ENCODE measurements at places on chromosomes 13 and 19. TPM values are rescaled to one million over a fixed set of nuclear protein-coding genes. Genes with fewer than 3 reads are reported as not detected.

FARP1 gene
- total RNA-seq: 56.6 TPM

ZNF439 gene
- 9.1 TPM for total RNA-seq

SLC27A5 gene
- total RNA-seq: 7.2 TPM

SMIM17 gene
- total RNA-seq: 3.4 TPM

ZNF729 gene
- 10.6 TPM for total RNA-seq

EEF2 gene
- 2,474 TPM for total RNA-seq

ZNF99 gene
- 13.2 TPM for total RNA-seq

WDR88 gene
- total RNA-seq: not detected

FDX2 gene
- total RNA-seq: 18.3 TPM

IQCN gene
- total RNA-seq: 2.4 TPM

KLK13 gene
- total RNA-seq: not detected

RASGRP4 gene
- 0.96 TPM for total RNA-seq

DNA sequence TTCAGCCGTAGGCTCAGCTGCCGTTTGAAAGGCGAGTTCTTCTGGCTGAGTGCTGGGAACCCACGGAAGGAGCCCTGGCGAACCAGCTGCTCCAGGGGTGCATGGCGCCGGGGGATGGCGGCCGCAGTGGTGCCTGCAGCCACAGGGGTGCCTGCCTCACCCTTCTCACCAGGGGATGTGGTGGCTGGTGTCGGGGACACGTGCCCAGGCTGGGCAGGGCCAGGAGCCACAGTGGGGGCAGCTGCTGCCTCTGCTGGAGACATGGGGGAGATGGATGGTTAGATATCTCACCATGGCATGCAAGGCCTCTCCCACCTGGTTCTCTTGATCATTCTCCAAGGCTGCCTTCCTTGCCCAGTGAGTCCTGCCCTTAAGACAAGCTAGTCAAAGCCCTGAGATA lies 17.1 kb downstream of the NUMBL start:
- DNase-seq: no peak

DNA sequence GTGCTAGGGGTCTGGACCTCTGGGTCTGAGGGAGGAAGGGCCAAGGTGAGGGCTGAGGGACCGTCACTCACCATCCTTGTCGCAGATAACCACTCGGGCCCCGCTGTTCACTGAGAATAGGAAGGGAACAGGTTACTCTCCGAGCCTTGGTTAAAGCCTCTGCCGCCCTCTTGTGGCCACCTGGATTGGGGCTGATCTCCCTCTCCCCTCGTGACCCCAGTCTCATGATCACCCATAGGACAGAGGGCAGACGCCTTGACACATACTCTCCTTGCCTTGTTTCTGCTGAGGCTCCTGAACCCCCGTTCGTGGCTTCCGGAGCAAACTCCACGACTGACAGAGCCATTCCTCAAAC lies 580 bp downstream of the HSD17B14 start:
- DNase-seq: peak; percentile 88

DNA sequence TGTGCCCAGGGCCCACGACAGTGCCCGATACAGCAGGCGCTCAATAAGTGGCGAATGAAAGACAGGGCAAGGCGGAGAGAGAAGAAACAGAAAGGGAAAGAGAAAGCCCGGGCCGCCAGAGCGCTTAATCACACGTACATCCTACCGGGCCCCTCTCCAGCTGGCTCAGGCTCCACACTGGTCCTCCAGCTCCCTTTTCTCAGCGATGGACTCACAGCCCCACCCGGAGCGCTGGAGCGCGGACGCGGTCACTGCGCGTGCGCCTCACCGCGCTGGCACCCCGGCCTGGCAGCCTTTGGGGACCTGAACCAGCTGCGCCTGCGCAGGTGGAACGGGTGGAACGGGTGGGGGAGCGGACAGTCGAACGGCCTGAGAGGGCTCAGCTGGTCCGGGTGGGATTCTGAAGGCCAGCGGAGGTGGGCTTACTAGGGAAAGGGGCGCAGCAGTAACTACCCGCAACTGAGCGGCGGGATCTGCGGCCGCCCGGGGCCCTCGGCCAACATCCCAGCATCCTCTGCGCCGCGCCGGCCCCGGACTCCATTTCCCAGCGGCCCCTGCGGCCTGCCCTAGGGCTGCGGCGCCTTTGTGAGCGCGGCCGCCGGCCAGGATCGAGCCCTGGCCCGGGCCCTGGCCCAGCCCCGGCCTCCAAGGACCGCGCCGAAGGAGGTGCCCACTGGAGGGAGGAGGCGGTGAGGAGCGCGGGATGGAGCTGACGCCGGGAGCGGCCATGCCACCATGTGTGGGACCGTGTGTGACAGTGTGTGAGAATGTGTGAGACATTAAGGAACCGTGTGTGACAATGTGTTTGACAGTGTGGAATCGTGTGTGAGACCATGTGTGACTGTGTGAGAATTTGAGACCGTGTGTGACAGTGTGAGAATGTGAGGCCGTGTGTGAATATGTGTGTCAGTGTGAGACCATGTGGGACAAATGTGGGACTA lies at the start of gene ZNF583:
Gene ZNF583, plus strand, starts transcription at position 569 of the 941 bp plus-strand sequence. CDS start 2,783 bp downstream, outside the sequence.
- peak; percentile 99 for DNase-seq

GRCh38 chr19:43362179-43362578 lies 8.7 kb downstream of the CD177 start:
- DNase-seq: no peak

DNA sequence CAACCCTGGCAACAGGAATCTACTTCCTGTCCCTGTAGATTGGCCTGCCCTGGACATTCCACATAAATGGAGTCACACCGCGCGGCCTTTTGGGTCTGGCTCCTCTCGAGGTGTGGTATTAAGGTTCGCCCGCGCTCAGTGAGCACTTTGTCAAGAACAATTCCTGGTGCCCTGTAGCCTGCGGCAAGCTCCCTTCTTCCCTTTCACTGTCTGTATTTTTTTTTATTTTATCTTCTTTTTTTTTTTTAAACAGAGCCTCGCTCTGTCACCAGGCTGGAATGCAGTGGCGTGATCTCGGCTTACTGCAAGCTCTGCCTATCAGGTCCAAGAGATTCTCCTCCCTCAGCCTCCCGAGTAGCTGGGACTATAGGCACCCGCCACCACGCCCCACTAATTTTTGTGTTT lies 28.3 kb downstream of the PEX11G start:
- DNase-seq: no peak

- no peak for DNase-seq
These were observed 8.5 kb upstream of the TMPRSS9 start for GRCh38 chr19:2351591-2351990.

- DNase-seq: no peak
These were observed 17.8 kb downstream of the CPB2 start for GRCh38 chr13:46086985-46087384.

DNA sequence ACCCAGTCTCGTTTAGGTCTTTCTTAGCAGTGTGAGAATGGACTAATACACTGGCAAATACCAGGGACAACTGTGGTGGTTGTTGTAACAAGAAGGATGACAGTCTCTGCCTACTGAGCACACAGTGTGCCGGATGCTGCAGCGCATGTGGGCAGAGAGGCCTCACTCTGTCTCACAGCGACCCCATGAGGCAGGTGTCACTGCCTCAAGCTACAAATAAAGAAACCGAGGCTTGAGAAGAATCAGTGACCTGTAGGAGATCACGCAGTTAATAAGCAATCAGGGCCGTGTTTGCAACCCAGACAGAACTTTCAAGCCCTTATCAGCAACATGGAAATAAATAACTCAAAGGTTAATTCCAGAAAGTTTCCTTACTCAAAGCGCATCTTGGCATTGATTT lies 40.5 kb upstream of the GAS6 start:
- peak; percentile 62 for DNase-seq

DNA sequence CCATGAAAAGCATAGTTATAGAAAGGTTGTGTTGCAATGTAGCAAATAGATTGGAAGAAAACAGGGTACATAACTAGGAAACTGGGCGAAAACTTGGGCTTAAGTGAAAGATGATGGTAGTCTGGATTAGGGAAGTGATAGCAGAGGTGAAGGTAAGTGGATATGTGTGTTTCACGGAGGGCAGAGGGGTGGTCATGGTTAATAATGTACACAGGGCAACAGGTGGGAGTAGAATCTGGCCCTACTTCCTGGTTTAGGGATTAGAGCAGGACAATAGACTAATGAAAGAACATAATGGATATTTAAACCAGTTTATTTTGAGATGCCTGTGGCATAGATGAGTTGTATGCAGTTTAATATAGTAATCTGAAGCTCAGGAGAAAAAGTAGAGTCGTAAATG lies 257.3 kb upstream of the SPRY2 start:
- no peak for DNase-seq

GRCh38 chr13:60273971-60274527 lies 110.3 kb upstream of the DIAPH3 start:
- no peak for DNase-seq

- no peak for DNase-seq
These were observed 2.2 kb downstream of the ZSCAN22 start for GRCh38 chr19:58328999-58329398.

DNA sequence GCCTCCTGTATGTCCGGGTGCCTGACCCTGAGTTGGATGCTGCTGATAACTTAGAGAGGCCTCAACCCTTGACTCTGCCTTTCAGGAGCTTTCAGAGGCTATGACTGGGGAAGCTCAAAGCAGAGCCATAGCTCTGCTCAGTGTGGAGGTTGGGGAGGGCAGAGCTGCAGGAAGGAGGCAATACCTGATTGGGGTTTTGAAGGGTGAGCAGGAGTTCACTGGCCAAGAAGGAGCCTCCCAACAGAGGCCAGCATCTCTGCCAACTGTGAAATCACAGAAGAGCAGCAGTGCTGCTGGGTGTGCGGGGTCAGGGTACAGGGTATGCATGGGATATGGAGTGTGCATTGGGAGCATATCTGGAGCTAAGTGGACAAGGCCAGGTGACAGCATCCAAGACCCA lies 21.6 kb downstream of the TMEM38A start:
- DNase-seq: no peak

- DNase-seq: no peak
These were observed 211.8 kb downstream of the UQCRFS1 start for GRCh38 chr19:29001141-29001581.

DNA sequence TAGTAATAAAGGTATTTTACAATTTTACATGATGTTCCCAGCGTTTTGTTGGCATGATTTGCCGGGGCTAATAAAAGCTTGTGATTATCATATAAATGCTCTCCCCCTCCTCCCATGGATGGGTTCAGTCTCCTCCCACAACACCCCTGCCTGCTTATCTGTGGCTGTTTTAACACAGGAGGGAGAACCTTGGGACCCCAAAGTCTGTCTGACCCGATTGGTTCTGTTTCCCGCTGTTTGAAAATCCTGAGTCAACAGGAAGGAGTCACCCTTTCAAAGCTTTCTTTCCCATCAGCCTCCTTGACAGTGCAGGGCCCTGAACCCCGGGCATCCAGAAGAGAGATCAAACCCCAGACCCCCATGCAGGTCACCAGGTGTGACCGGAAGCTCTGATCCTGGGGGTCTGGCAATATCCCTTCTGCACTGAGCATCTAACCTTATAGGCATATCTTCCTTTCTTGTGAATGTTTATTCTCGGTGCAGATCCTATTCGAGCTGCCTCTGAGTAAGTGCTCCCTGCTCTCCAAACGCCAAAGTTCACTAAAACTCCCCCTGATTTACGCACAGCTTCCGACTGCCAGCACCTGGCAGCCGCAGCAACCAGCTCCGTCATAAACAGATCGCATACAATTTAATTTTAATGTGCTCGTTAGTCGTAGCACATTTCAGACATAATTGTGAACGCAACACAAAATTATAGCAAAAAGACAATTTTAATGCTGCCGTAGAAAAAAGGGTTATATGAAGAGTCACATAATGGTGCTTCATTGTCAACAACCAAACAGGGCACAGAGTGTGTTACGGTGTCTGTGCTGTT lies 74.8 kb downstream of the TSHZ3 start:
- DNase-seq: no peak

DNA sequence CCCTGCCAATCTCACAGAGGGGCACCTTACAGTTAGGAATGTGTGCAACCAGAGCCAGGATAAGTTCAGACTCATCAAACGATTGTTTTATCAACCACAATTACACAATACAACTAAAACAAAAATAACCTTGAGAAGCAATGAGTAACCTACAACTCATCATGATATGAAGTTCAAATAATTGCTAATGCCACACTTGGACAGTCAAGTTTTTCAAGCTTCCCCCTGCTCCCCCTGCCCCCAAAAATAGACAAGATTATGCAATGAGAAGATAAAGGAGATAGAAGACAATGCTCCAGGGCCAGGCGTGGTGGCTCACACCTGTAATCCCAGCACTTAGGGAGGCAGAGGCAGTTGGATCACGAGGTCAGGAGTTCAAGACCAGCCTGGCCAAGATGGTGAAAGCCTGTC lies 13.6 kb upstream of the KPNA3 start:
- DNase-seq: no peak

DNA sequence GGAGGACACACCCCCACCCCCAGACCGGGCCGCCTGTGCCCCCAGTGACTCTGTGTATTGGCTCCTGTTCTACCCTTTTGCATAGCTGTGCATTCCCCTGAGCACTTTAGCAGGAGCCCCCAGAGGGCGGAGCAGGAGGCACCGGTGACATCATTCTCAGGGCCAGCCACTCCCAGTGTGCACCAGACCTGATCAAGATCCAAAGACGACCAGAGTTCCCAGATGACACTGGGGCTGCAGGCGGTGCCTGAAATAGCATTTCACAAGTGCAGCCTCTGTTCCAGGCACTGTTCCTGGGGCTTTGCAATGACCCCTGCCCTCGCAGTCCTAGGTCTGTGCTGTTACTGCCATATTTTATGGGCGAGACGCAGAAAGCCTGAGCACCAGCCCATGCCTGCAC lies 14.5 kb upstream of the PTPRS start:
- no peak for DNase-seq

- peak; percentile 42 for DNase-seq
These were observed 29.8 kb downstream of the CERS1 start for GRCh38 chr19:18865973-18866799.

DNA sequence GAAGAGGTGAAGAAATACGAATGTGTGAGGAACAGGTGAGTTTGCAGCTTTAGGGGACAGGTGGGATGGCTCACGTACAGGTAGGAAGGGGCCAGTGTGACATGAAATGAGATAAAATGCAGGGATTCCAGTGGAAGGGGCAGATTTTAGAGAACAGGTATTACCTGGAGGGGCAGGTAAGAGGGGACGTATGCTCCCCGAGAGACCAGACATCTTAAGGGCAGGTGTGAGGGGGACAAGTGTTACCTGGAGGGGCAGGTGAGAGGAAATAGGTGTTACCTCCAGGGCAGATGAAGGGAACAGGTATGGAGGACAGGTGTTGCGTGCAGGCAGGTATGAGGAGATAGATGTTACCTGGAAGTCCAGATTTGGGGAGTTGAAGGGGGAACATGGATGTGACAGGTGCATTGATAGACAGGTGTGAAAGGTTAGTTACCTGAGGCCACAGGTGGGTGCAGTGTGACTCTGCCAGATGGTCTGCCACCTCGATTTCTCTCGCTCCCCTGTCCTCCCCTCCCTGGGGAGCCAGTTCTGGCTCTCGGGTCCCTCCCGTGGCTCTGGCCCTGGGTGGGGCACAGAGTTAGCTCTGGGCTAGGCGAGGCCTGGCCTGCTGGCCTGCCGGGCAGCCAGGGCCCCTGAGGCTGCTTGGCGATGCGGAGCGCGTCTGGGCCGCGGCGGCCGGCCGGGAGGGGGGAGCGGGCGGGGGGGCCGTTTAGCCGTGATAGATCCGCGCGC lies 2.1 kb downstream of the ERFL start:
- DNase-seq: no peak
